Stimulated activated CD8-positive, alpha-beta memory T cell treated with anti-CD3 and anti-CD28 coated beads, Interleukin-4, amount 100 ng/mL, for 4 hours (primary cell): ENCODE measurements at places on chromosomes 6 and 20.

DNA sequence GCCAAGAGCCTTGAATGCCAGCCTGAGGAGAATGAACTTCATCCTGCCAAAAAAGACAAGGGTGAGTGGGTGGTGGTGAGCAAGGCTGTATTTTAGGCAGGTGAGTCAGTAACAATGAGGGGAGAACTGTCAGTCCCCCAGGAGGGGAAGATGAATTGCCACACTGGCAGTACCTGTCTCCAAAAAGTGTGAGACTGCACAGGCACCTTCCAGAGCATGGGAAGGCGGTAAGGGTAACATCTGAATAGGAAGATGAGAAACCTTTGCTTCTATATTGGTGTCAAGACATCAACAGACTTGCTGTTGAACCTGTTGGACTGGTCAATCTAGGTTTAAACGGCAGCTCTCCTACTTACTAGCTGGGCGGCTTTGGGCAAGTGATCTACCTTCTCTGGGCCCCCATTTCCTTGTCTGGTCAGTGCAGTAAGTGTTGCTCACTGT is 30.9 kb downstream of the STK35 start:
- no peak for DNase-seq

DNA sequence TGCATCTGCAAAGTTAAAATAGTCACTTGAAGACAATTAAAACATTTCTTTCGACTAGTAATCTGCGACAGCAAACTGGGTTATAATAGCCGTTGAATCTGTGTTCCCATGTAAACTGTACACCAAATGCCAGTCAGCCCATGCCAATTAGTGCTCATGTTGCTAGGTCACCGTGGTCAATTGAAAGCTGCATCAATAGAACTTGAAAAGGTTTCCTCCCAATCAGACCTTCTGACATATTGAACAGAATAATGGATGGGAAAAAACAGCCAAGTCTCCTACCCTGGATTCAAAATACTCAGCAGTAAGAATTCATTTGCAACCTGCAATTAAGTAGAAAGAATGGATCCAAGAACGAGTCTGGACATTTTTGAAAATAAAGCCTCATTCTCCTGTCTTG is 11.2 kb downstream of the NKX2-4 start:
- no peak for DNase-seq

GRCh38 chr20:57707849-57708693 is 1.7 kb downstream of the PMEPA1 start:
- no peak for DNase-seq

- DNase-seq, result no peak
These were observed 5.6 kb upstream of the BPIFA2 start for GRCh38 chr20:33162313-33162712.

GRCh38 chr6:38555606-38556005 is 84.1 kb downstream of the BTBD9 start:
- DNase-seq, result no peak

GRCh38 chr20:48904566-48905296 is 16.8 kb upstream of the ARFGEF2 start:
- DNase-seq, result peak; percentile 45

DNA sequence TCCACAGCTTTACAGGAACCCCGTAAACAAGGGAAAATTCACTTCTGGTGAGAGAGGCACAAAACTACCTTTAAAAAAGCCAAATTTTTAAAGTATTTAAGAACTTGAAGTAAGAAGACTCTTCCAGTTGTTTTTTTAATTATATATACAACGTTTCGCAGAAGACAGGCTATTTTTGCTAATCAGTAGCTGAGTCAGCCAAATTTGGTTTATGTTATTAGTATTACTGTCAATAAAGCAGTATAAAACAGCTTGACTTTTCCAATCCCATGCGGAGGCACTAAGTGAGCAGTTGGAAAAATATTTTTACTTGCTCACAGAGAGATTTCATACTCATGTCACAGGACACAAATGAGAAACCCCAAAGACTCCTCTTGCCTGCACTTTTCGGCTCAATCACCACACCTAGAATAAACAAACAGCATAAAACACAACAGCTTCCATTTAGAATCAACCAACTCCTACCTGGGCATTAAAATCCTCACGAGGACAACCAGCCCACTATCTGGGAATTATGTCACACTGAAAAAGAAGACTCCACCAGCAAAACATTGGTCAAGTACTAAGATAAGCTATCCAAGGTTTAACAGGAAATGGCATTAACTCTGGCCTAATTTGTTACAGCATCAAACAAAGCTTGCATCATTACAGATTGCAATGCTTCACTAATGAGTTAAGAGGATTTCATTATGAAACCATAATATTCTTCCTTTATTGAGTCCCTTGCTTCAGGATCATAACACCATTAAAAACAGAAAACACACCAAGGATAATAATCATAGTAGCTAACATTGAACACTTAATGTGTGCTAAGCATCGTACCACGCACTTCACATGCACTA is 26.3 kb downstream of the ELOVL5 start:
- DNase-seq, result no peak

DNA sequence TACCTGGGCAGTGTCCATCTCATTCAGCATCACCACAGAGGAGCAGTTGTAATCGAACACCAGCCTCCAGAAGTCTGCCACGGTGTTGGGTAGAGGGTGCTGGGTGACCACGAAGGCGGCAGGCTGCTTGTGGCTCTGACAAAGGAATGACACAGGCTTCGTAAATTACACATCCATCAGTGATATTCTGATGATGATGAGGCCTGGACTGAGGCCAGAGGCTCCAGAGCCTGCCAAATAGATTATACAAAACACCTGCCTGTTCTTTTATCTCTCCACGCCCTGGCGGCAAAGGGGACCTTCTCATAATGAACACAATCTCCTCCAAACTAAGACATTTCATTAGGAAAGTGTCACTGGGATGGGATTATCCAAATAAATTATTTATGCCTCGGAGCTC is 480.2 kb upstream of the CHD6 start:
- no peak for DNase-seq

- peak; percentile 17 for DNase-seq
These were observed 115.1 kb downstream of the JAG1 start for GRCh38 chr20:10558635-10559187.

GRCh38 chr6:102986086-102986485 is 1592.6 kb downstream of the GRIK2 start:
- DNase-seq, result no peak

DNA sequence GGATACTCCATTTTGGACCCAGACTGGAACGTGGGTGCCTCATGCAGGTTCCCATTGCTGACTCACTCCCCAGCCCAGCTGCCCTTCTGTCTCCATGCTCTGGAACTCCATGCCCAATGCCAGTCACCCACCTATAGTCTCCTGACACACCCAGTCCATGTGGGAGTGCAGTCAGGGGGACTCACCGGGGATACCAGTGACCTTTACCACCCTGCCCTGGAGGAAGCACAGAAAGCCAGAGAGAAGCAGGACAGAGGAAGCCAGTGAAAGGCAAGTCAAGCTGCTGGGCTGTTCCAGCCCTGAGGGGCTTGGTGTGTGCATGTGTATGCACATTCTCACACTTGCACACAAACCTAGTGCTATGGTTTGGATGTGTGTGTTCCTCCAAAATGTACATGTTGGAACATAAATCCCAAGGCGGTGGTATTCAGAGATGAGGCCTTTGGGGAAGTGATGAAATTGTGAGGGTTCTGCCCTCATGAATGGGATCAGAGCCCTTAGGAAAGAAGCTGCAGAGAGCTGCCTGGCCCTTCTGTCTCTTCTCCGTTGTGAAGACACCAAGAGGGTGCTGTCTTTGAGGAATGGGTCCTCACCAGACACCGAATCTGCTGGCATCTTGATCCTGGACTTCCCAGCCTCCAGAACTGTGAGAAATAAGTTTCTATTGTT is 121.4 kb upstream of the MAFB start:
- DNase-seq, result no peak

GRCh38 chr6:46772016-46772415 is 21.2 kb upstream of the MEP1A start:
- DNase-seq, result no peak

- no peak for DNase-seq
These were observed 160.5 kb downstream of the TTLL2 start for GRCh38 chr6:167485186-167485978.

DNA sequence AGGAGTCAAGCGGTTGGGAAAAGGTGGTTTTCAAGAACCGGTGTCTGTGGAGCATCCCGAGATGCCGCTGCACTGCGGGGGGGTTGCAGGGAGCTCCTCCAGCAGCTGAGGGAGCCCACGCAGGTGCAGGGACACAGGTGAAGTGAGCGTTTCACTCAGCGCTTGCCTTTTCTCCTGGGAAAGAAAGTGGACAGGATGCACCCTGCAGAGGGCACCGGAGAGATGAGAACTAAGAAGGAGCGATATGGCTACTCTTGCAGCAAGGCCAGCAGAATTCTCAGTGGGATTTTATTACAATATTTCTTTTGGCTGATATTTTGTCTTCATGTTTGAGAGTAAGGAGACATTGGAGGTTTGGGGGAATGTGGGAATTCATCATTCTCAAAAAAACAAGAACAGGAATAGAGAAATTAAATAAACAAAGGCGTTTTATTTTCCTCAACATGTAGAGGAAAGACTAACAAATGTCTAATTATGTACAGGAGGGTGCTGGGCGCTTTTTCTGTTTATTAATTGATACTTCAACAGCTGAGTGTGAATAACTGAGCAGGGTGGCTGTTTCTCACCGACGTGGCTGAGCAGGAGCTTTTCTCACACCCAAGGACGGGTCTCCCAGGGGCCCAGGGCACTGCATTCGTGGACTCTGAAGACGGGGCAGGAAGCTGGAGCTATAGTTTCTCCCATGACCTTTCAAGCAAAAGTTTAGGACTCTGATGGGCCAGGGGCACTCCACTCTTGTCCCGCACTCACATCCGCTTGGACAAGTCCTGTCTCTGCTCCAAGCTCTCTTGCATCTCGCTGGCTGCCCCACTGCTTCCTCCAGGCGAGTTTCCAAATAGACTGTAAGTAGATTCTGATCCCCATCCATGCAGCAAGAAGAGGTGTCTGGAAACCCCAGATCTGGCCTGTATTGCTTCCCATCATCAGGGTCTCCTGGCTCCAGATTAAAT is 176.1 kb downstream of the SMOC2 start:
- no peak for DNase-seq

- no peak for DNase-seq
These were observed 270.7 kb upstream of the TAB2 start for GRCh38 chr6:149046822-149047246.

- no peak for DNase-seq
These were observed at the start of gene FOXA2 for GRCh38 chr20:22584522-22584921. TSS of gene FOXA2 (minus strand) at chr20:22584572. CDS start at chr20:22584278, 294 bp downstream.

- no peak for DNase-seq
These were observed 22.4 kb downstream of the SYNJ2 start for GRCh38 chr6:158003910-158004700.

GRCh38 chr6:35067234-35067633 is 73.9 kb downstream of the TCP11 start:
- no peak for DNase-seq

DNA sequence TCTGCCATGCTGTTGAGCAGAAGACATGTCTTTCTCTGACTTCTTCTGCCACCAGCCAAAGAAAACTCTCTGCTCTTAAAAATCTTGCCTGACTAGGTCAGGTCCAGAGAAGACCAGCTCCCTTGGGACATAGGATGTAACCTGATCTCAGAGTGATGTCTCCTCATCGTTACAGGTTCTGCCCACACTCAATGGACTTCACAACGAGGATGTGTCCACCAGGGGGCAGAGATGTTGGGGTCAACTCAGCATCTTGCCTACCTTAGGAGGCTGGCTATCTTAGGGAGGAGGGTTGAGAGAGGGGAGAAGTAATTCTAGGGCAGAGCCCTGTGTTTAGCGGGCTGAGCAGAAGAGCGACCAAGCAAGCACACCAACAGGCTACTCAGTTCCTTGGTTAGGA is 207.6 kb upstream of the CDH4 start:
- DNase-seq, result no peak

- DNase-seq, result no peak
These were observed 86.0 kb downstream of the TIAM2 start for GRCh38 chr6:155080881-155081845.

GRCh38 chr20:8156235-8157079 is 24.4 kb downstream of the PLCB1 start:
- DNase-seq, result no peak

- DNase-seq, result no peak
These were observed 43.2 kb downstream of the TMEM242 start for GRCh38 chr6:157280157-157280556.

DNA sequence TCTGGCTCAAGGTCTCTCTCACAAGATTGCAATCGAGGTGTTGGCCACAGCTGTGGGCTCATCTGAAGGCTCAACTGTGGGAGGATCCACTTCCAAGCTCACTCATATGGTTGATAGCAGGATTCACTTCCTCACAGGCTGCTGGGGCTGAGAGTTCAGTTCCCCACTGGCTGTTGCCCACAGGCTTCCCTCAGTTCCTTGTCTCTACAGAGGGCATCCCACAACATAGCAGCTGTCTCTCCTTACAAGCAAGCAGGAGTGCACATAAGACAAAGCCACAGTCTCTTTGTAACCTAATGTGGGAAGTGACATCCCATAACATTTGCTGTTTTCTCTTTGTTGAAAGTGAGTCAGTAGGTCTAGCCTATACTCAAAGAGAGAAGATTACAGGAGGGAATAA is 14.0 kb downstream of the SPATS1 start:
- DNase-seq, result no peak

GRCh38 chr6:52568320-52568719 is 8.5 kb downstream of the TRAM2 start:
- no peak for DNase-seq

DNA sequence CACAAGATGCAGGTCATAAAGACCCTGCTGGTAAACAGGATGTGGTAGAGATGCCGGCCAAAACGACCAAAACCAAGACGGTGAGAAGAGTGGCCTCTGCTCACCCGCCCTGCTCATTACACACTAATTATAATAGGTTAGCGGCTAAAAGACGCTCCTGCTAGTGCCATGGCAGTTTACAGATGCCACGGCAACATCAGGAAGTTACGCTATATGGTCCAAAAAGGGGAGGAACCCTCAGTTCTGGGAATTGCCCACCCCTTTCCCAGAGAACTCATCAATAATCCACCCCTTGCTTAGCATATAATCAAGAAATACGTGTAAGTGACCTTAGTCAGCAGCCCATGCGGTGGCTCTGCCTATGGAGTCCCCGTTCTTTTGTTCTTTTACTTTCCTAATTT is 17.6 kb downstream of the BHLHE23 start:
- DNase-seq, result no peak

- DNase-seq, result no peak
These were observed 9.9 kb downstream of the GSTA4 start for GRCh38 chr6:52985228-52985627.

DNA sequence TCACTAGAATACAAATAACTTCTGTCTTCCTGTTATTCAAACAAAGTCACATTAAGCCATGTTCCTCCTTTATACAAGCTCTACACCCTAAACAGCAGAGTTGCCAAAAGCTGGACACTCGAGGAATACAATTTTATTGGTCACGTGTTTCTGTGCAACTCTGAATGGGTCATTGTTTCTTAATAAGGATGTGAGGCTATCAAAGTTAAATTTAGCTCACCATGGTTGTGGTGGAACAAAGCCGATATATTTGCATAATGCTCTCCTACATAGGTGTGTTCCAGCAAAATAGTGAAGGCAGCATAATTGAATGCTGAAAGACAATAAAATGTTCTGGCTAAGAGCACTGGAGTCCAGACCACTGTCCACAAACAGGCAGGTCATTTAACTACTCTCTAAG is 36.9 kb upstream of the CD2AP start:
- no peak for DNase-seq
